ENCODE measurements at places on chromosomes 5 and 9. TPM values are rescaled to one million over a fixed set of nuclear protein-coding genes. Genes with fewer than 3 reads are reported as not detected.
A peak's percentile ranks its signal among the peaks of the same experiment; 100 is the strongest.

The ZNF367 gene
- 4.4 TPM for total RNA-seq

DNA sequence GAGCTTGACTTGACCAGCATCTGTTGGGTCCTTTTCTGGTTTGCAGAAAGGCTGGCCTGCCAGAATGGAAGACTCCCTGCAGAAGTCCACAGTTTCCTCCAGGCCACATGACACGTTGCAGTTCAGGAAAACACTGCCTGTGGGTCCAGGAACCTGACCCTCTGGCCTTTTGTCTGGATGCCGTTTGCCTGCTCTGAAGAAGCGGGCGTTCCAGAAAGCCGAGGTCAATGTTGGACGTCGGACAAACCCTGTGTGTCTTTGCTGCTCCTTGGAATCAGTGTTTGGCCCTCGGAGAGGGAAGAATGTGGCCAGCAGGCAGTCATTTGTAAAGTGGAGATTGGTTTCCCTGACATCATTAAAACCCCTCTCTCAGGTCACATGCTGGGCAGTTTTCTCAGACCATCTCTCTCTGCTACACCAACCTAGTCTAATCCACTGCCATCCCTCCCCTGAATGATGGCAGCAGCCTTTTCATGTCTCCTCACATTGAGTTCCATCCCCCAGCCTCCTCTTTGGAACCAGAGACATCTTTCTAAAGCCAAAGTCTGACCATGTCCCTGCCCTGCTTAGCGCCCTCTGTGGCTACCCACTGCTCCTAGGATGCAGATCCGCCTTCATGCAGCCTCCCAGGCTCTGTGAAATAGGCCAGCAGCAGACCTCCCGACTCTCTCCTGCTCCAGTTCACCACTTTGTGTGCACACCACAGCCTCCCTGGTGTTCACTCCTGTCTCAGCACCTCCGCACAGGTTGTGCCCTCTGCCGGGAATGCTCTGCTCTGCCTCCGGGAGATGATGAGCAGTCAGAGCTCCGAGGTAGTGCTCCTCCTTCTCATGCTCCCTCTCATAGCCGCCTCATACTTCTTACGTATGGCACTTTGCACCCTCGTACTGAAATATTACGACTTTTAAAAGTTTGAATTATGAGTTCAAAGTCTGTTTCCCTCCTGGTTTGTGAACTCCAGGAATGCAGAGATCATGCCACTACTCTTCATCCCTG lies 75.6 kb downstream of the RALGPS1 start:
- H3K4me3 ChIP-seq: no peak overlapping the region
- no peak overlapping the region for H3K27ac ChIP-seq
- H3K4me1 ChIP-seq: no peaks in the 10 kb centered on the region
- H3K27me3 ChIP-seq: no peaks in the 10 kb centered on the region

The GMCL2 gene
- not detected for total RNA-seq

GRCh38 chr5:163532171-163533084 lies 27.0 kb downstream of the MAT2B start:
- H3K36me3 ChIP-seq: no peaks in the 10 kb centered on the region
- peaks cover 21% of the 10 kb centered on the region for H3K4me1 ChIP-seq
- DNase-seq: no peak
- H3K4me3 ChIP-seq: no peak overlapping the region
- H3K27me3 ChIP-seq: peaks cover 36% of the 10 kb centered on the region
- H3K27ac ChIP-seq: no peak overlapping the region

GRCh38 chr5:87069974-87070608 lies 197.6 kb upstream of the RASA1 start:
- no peak for DNase-seq
- no peaks in the 10 kb centered on the region for H3K27me3 ChIP-seq
- no peak overlapping the region for H3K4me3 ChIP-seq
- H3K27ac ChIP-seq: no peak overlapping the region
- no peaks in the 10 kb centered on the region for H3K36me3 ChIP-seq

- H3K4me1 ChIP-seq: peaks cover 3% of the 10 kb centered on the region
- no peaks in the 10 kb centered on the region for H3K27me3 ChIP-seq
- no peak overlapping the region for H3K4me3 ChIP-seq
- H3K27ac ChIP-seq: no peak overlapping the region
- peaks cover 12% of the 10 kb centered on the region for H3K36me3 ChIP-seq
Observed at GRCh38 chr5:146659961-146660360, 144.0 kb upstream of the GPR151 start.

The BAAT gene
- total RNA-seq: 0.07 TPM

GRCh38 chr5:154934881-154935280 lies 3.1 kb downstream of the GEMIN5 start:
- no peaks in the 10 kb centered on the region for H3K27me3 ChIP-seq
- no peak overlapping the region for H3K4me3 ChIP-seq
- no peak for DNase-seq
- peaks cover 32% of the 10 kb centered on the region for H3K36me3 ChIP-seq

DNA sequence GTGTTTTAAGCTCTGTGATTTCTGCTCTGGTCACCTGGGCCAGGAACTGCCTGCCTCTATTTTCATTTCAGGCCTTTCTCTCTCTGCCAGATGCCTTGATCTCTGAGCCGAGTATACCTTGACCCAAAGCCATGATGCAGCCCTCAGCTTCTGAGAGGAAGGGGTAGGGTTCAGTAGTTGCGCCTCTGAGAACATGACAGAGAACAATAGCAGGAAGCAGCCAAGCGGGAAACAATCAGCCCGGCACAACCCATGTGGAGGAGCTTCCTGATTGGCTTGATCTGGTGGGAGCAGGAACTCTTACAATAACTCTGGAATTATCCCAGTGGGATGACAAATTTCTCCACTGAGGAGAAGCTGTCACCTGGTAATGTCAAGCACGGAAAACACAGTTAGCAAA lies 127.4 kb downstream of the PALM2AKAP2 start:
- H3K4me1 ChIP-seq: peaks cover 17% of the 10 kb centered on the region
- H3K27me3 ChIP-seq: no peaks in the 10 kb centered on the region
- peak overlapping the region; percentile 7 for H3K27ac ChIP-seq
- no peaks in the 10 kb centered on the region for H3K36me3 ChIP-seq

DNA sequence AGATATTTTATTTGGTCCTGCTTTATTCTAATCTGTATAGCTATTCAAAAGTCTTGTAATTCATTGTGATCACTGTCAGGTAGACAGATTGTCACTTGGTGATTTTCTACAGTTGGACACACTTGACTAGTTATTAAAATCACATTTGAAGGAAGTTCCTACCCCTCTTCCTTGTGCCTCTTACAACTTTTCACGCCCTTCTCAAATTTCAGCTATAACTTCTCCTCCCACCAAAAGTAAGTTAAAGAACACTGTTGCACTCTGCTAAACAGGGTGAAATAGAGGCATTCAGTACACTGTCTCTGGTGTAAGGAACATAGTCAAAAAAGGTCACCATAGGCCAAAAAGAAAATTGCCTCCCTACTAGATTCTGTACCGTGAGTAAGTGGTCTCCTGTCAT lies 142.1 kb upstream of the POU5F2 start:
- H3K4me1 ChIP-seq: peaks cover 5% of the 10 kb centered on the region
- H3K4me3 ChIP-seq: no peak overlapping the region
- DNase-seq: no peak
- H3K36me3 ChIP-seq: no peaks in the 10 kb centered on the region

- no peak overlapping the region for H3K4me3 ChIP-seq
- no peaks in the 10 kb centered on the region for H3K27me3 ChIP-seq
- DNase-seq: no peak
- no peak overlapping the region for H3K27ac ChIP-seq
- peaks cover 38% of the 10 kb centered on the region for H3K36me3 ChIP-seq
Observed at GRCh38 chr9:120402741-120403542, 177.0 kb downstream of the CDK5RAP2 start.

GRCh38 chr5:158017469-158017868 lies 158.5 kb upstream of the CLINT1 start:
- peaks cover 7% of the 10 kb centered on the region for H3K4me1 ChIP-seq
- DNase-seq: no peak
- H3K4me3 ChIP-seq: no peak overlapping the region
- no peaks in the 10 kb centered on the region for H3K36me3 ChIP-seq

The KIF24 gene
- total RNA-seq: 3.9 TPM

GRCh38 chr5:139903795-139904565 lies 108.4 kb downstream of the PSD2 start:
- no peak overlapping the region for H3K27ac ChIP-seq
- H3K27me3 ChIP-seq: peaks cover 52% of the 10 kb centered on the region
- peak; percentile 65 for DNase-seq
- H3K36me3 ChIP-seq: no peaks in the 10 kb centered on the region
- peak overlapping the region; percentile 65 for H3K4me3 ChIP-seq
- peaks cover 14% of the 10 kb centered on the region for H3K4me1 ChIP-seq

The TRIM7 gene
- 0.57 TPM for total RNA-seq

The RIOK2 gene
- total RNA-seq: 29.4 TPM

- H3K4me1 ChIP-seq: peaks cover 18% of the 10 kb centered on the region
- H3K27me3 ChIP-seq: peaks cover 11% of the 10 kb centered on the region
- H3K36me3 ChIP-seq: no peaks in the 10 kb centered on the region
- no peak overlapping the region for H3K4me3 ChIP-seq
Observed at GRCh38 chr9:100600521-100601079, 22.7 kb downstream of the CAVIN4 start.

The PCDHGA7 gene
- 0.38 TPM for total RNA-seq

The SLC4A9 gene
- total RNA-seq: 2.5 TPM

DNA sequence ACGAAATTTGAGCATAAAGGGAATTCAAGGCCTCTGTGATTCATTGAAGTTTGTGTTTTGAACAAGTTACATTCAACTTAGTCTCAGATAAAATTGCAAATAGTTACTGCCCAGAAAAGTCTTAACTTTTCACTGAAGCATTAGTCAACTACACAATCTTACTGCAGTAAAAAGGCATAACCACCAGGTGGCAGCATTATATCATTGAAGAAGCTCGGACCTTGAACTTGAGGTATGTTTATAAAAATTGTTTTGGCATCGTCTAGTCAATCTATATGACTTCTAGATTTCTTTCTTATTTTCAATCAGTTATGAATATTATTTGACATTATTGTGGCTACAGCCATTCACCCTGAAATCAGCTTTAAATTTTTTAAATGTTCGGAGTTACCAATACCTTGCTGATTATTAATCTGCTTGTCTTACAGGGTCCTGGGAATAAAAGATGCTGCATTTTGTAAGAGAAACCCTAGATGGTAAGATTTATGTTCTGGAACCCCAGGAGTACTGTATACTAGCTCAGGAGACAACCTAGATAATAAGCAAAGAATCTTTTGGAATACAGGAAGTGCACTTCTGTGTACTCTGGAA lies 83.9 kb upstream of the GRAMD2B start:
- peak overlapping the region; percentile 7 for H3K27ac ChIP-seq
- peak overlapping the region; percentile 15 for H3K4me3 ChIP-seq
- peaks cover 30% of the 10 kb centered on the region for H3K4me1 ChIP-seq

- H3K4me1 ChIP-seq: peaks cover 1% of the 10 kb centered on the region
- H3K36me3 ChIP-seq: peaks cover 28% of the 10 kb centered on the region
- H3K27me3 ChIP-seq: no peaks in the 10 kb centered on the region
- DNase-seq: no peak
- H3K27ac ChIP-seq: no peak overlapping the region
- H3K4me3 ChIP-seq: no peak overlapping the region
Observed at GRCh38 chr9:4861736-4862451, 69.2 kb downstream of the RCL1 start.

- peaks cover 13% of the 10 kb centered on the region for H3K36me3 ChIP-seq
- peak overlapping the region; percentile 32 for H3K27ac ChIP-seq
- no peak for DNase-seq
- H3K4me1 ChIP-seq: peaks cover 12% of the 10 kb centered on the region
- no peaks in the 10 kb centered on the region for H3K27me3 ChIP-seq
Observed at GRCh38 chr5:100424017-100424416, 111.2 kb upstream of the FAM174A start.

The SPATA31A5 gene
- not detected for total RNA-seq

The GOLM1 gene
- 106 TPM for total RNA-seq

The ANKRD20A1 gene
- 6.5 TPM for total RNA-seq

- no peak overlapping the region for H3K27ac ChIP-seq
- DNase-seq: no peak
Observed at GRCh38 chr5:156974328-156974727, 11.3 kb upstream of the TIMD4 start.

The RALGPS1 gene
- total RNA-seq: 26.9 TPM

The HMCN2 gene
- total RNA-seq: 6.0 TPM

DNA sequence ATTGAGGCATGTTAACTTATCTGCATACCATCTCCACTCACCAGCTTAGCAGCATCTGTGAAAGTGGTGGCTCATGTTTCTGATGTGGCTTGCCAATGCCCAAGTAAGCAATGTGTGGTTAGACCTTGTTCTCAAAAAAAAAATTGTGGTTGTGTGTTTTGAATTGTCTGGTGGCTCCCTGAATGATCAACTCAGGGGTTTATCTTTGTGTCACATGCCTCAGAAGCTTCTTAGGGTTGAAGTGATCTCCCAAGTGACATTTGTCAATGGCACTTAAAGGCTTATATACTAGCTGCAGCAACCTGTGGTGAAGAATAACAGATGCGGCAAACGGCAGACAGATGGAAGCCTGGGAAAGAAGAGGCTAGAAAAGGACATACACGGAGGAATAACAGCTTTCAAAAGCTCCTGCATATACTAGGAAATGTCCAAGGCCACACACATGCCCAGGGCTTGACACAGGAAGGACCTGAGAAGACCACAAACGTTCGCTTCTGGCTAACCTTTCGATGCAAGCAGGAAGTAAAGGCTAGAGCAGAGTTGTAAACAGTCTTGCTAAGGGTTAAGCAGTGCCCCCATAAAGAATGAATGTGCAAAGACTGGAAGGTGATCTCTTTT lies 42.2 kb upstream of the FSD1L start:
- H3K36me3 ChIP-seq: peaks cover 7% of the 10 kb centered on the region

The C9orf153 gene
- total RNA-seq: 0.41 TPM

DNA sequence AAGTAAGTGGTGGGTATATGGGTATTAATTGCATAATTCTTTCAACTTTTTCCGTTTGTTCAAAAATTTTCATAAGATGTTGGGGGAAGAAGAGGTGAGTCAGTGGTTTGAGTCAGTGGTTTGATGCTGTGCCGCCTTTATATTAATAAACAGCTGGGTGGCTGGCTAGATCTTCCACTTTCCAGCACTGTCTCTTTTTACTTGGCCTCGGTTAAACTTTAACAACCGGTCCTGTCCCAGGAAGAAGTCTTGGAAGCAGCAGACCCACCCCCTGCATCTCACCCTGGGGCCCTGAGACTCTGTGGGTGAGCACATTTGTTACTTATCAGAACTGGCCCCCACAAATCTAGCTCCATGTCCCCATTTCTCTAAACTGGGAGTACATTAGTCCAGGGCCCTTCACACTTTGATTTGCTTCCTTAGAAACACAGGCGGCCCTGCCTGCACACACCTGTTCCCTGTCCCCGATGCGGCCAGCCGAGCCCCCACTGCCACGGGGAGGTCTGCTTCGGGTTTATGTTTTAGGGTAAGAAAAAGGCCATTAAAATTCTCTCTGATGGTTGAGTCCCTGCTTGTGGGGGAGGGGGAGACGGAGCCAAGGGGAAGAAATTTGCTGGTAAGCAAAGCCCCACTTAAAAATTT lies 90.7 kb downstream of the PTCH1 start:
- DNase-seq: no peak
- H3K27ac ChIP-seq: peak overlapping the region; percentile 95
- no peaks in the 10 kb centered on the region for H3K27me3 ChIP-seq
- H3K36me3 ChIP-seq: peaks cover 21% of the 10 kb centered on the region
- peak overlapping the region; percentile 76 for H3K4me3 ChIP-seq
- H3K4me1 ChIP-seq: peaks cover 10% of the 10 kb centered on the region

- H3K4me3 ChIP-seq: no peak overlapping the region
- no peaks in the 10 kb centered on the region for H3K27me3 ChIP-seq
- no peak overlapping the region for H3K27ac ChIP-seq
- no peaks in the 10 kb centered on the region for H3K36me3 ChIP-seq
Observed at GRCh38 chr5:87541033-87541432, 128.3 kb upstream of the CCNH start.

The TMEM174 gene
- total RNA-seq: not detected

Measured in mesothelial cell of epicardium (in vitro differentiated cells).